ENCODE measurements at places on chromosomes 16 and 17.
A peak's percentile ranks its signal among the peaks of the same experiment; 100 is the strongest.

DNA sequence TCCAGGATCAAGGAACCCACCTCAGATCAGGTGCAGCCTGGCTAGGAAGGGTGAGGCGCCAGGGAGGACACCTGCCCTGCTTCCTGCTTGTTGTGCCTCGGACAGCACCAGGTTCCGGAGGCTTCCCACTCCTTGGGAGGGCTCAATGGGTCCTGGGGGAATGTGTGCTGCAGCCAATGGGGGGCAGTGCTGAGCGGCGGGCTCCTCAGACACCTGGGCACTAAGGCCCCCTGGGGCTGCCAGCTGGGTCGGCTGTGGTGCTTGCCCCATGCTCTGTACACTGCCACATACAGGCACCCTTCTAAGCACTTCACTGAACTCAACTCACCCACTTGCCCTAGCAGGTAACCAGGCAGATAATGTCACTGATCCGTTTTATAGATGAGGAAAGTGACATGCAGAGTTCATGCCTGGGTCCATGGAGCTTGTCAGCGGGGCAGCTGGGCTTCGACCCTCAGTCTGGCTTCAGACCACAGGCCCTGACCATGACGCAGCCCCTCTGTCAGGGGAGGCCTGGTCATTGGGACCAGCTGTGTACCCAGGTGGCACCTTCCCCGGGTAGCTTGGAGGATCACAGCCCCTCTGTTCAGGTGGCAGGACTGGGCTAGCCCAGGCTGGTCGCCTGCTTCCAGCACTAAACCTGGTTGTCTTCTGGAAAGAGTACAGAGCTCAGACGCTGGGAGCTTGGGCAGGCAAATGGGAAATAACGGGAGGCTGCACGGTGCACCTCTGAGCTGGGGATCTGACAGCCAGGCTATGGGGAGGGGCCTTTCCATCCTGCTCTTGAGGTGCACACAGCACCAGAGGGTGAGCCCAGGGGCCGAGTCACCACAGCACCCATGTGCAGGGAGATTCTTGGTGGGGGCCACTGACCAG is 8.2 kb downstream of the FN3K start:
- no peaks in the 10 kb centered on the region for H3K36me3 ChIP-seq
- no peak overlapping the region for H3K27ac ChIP-seq
- no peak overlapping the region for H3K4me3 ChIP-seq
- H3K27me3 ChIP-seq, result no peaks in the 10 kb centered on the region
- DNase-seq, result no peak

DNA sequence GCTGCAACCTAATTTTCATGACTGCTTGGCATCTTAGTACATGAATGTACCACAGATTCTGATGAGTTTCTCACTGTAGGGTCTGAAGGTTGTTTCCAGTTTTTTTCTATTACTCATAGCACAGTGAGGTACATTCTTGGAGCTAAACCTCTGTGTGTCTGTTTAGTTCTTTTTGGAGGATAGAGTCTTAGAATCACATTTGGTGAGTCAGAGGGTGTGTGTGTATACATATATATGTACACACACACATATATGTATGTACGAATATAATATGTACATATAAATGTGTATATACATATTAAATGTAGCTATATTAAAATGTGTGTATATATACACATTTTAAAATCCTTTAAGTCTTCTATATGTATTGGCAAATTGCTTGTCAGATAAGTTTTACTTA is 72.9 kb downstream of the NTN1 start:
- no peak for DNase-seq
- H3K36me3 ChIP-seq, result no peaks in the 10 kb centered on the region
- H3K4me3 ChIP-seq, result no peak overlapping the region
- H3K4me1 ChIP-seq, result peaks cover 36% of the 10 kb centered on the region

DNA sequence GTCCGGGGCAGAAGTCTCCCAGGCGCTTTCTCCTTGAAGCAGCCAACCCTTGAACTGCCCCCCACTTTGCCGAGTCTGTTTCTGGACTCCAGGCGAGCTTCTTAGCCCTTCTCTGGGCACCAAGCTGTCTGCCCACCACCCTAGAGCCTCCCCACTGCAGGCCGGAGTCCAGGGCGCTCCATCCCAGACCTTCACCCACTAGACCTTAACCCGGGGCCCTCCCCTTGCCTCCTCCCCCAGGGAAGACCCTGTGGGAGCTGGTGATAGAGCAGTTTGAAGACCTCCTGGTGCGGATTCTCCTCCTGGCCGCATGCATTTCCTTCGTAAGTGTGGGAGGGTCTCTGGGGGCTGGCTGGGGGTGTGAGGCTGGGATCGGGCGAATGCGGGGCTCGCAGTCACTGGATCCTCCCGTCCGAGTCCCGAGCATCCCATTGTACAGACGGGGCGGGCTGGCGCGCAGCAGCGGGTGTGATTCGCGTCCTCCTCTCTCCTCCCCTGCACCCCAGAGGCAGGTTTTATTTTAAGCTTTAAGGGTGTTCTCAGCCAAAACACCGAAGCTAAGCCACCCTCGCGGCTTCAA is 1.1 kb downstream of the ATP2A1 start:
- peak overlapping the region; percentile 66 for H3K4me3 ChIP-seq
- H3K27ac ChIP-seq, result no peak overlapping the region
- peaks cover 16% of the 10 kb centered on the region for H3K4me1 ChIP-seq
- H3K36me3 ChIP-seq, result no peaks in the 10 kb centered on the region

DNA sequence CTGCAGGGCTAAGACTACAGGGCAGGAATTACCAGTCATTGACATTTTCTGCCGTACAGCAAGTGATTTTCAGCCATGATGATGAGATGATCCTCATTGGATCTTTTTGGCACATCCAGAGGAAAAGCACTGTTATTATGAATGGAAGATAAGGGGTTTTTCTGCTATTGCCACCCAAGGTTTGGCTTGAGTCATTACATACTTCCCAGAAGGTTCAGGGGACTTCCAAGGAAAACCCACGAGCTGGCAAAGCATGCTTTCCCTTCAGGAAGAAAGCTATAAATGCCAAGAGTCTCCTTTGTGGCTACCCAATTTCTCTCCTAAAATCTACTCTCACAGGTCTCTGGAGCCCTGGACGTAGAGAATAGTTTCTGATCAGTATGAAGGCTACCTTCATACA is 6.1 kb downstream of the CHST4 start:
- no peaks in the 10 kb centered on the region for H3K27me3 ChIP-seq
- no peaks in the 10 kb centered on the region for H3K36me3 ChIP-seq
- H3K4me3 ChIP-seq, result no peak overlapping the region
- DNase-seq, result no peak
- no peak overlapping the region for H3K27ac ChIP-seq

DNA sequence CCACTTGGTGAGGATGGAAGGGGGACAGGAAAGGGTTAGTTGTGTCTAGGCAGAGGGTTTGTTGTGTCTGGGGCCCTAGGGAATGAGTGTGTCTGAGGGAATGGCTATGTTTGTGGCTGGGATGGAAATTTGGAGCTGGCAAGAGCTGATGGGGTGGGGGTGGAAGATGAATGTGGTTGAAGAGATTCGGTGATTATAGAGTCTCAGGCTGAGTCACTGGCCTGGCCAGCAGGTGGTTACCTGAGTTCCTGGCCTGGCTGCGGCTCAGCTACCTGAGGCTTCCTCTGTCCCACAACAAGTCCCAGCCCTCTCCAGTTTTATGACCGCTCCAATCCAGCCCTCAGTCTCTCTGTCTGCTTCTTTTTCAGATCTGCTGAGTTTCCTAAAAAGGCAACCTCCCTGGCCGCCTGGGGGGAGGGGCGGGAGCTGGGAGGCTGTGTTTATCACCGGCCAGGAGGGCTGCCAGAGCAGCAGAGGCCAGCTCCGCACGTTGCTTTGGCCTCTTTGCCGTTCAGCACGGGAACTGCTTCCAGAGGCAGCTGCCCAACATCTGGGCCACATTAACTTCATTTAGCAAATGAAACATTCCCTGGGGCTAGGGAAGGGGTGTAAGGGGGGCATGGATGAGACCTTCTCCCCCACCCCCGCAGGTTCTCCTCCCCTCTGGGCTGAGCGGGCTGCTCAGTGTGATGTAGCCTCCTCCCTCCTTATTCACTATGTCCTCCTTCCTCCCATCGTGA is 21.8 kb downstream of the ITGB3 start:
- H3K4me3 ChIP-seq, result no peak overlapping the region
- no peaks in the 10 kb centered on the region for H3K27me3 ChIP-seq
- H3K36me3 ChIP-seq, result no peaks in the 10 kb centered on the region
- peak overlapping the region; percentile 92 for H3K27ac ChIP-seq
- H3K4me1 ChIP-seq, result peaks cover 34% of the 10 kb centered on the region
- no peak for DNase-seq

DNA sequence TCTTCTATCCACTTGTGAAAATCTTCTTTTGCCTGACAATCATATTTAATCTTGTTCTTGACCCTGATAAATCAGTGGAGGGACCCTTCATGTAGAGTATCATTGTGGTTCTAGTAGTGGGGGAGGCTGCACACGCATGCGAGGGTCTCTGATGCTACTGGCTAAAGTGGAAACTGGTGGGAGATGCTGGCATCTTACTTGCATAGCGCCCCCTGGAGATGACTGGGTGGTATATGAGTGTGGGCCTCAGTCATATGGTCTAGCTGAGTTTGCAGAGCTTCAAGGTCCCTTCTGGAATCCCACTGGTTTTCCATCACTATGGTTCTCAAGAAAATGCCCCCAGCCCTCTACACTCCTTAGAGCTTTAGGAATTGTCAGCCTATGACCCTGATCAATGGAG is 236.4 kb upstream of the AXIN2 start:
- no peaks in the 10 kb centered on the region for H3K36me3 ChIP-seq
- H3K4me1 ChIP-seq, result no peaks in the 10 kb centered on the region
- H3K4me3 ChIP-seq, result no peak overlapping the region
- H3K27ac ChIP-seq, result no peak overlapping the region

DNA sequence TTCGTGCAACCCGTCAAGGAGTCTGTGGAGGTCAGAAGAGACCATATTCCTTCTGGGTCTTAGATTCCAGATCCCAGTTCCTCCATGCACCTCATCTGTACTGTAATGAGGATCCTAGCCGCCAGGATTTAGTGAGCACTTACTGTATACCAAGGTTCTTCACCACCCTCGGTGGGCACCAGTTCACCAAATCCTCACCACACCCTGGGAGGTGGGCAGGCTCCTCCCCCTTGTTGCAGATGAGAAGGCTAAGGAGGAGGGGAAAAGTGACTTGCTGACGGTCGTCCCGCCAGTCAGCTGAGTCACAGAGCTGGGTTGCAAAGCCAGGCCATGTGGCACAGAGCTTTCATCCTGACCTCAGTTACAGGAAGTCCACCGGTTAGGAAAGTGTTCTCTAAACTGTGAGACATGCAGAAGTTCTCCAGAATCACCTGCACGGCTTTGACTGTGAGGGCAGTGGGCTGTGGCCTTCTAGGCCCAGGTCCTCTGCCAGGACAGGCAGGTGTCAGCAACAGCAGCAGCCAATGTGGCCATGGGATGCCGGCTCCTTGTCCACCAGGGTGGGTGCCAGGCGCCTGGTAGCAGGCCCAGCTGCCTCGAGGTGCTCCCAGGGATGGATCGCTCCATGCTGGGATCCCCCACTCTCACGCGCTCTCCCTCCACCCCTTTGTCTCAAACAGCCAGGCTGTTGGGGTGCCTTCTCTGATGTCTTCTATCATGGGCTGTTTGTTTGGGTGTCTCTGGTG is 240.3 kb upstream of the GSE1 start:
- no peak overlapping the region for H3K4me3 ChIP-seq
- no peak for DNase-seq
- H3K27me3 ChIP-seq, result no peaks in the 10 kb centered on the region
- no peaks in the 10 kb centered on the region for H3K36me3 ChIP-seq

DNA sequence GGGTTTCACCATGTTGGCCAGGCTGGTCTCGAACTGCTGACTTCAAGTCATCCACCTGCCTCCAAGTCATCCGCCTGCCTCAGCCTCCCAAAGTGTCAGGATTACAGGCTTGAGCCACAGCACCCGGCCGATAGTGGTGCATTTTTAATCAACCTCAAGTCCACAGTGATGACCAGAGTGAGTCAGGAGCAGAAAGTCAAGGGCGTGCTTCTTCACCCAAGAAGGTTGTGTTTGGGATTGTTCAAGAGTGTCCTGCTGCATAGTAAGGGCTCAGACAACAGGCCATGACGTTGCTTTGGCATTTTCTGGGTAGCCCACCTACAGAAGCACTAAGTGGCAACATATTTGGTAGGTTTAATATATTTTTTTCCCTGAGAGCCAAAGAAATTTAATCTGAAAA is 108.3 kb upstream of the FAM20A start:
- H3K27ac ChIP-seq, result no peak overlapping the region
- no peaks in the 10 kb centered on the region for H3K36me3 ChIP-seq
- no peaks in the 10 kb centered on the region for H3K27me3 ChIP-seq
- DNase-seq, result no peak
- no peaks in the 10 kb centered on the region for H3K4me1 ChIP-seq
- H3K4me3 ChIP-seq, result no peak overlapping the region

DNA sequence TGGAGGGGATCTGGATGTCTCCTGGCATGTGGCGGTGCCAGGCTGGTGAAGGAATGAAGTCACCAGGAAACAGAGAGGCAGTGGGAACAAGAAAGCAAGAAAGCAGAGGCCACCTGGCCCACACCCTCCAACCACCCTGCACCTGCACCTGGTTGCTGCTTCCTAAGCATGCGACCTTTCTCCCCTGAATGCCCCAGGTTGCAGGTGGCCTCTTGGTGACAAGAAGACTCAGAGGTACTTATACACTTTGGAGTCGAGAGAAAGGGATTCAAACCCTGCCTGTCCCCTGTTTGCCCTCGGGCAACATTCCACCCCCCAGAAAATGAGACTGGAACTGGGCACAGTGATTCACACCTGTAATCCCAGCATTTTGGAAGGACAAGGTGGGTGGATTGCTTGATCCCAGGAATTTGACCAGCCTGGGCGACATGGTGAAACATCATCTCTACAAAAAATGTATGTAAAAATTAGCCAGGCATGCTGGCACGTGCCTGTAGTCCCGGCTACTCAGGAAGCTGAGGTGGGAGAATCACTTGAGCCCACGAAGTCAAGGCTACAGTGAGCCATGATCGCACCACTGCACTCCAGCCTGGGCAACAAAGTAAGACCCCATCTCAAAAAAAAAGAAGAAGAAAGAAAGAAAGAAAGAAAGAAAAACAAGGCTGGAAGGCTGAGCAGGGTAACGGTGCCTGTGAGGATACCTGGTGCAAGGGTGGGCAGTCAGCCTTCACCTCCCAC is 34.6 kb upstream of the TNRC6C start:
- no peaks in the 10 kb centered on the region for H3K36me3 ChIP-seq
- no peak overlapping the region for H3K4me3 ChIP-seq
- H3K27ac ChIP-seq, result no peak overlapping the region
- H3K27me3 ChIP-seq, result no peaks in the 10 kb centered on the region

DNA sequence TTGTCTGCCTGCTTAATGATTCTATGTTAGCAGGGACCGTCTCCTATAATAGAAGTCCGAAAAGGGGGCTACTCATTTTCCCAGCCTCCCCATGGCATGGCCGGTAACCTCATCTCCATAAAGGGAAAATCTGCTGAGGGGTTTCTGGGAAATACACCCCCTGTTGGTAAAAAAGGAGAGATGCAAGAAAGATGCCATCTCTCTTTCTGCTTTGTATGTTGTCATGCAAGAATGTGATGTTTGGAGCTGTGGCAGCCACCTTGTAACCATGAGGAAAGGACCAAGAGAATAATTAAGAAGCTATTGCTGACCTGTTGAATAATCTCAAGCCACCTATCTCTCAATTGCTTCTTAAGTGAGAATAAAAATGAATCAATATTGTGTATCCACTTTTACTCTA is 94.8 kb upstream of the XYLT1 start:
- no peak overlapping the region for H3K4me3 ChIP-seq
- H3K36me3 ChIP-seq, result no peaks in the 10 kb centered on the region
- H3K27ac ChIP-seq, result peak overlapping the region; percentile 70
- no peaks in the 10 kb centered on the region for H3K27me3 ChIP-seq

GRCh38 chr16:81946206-81946605 is 65.1 kb downstream of the SDR42E1 start:
- H3K4me3 ChIP-seq, result no peak overlapping the region
- H3K36me3 ChIP-seq, result no peaks in the 10 kb centered on the region
- no peaks in the 10 kb centered on the region for H3K4me1 ChIP-seq
- DNase-seq, result no peak
- no peaks in the 10 kb centered on the region for H3K27me3 ChIP-seq
- H3K27ac ChIP-seq, result no peak overlapping the region

All from esophagus squamous epithelium (tissue), 5 donors.